ENCODE measurements at places on chromosomes 12 and 14.

GRCh38 chr12:48925304-48926011 lies at the start of gene FKBP11:
TSS of gene FKBP11 (minus strand) at chr12:48925492. CDS start at chr12:48925428, 64 bp downstream.
- DNase-seq, result peak; percentile 34

- DNase-seq, result no peak
These were observed 130.8 kb upstream of the KRR1 start for GRCh38 chr12:75642226-75642625.

GRCh38 chr12:77045183-77045582 lies 20.2 kb downstream of the E2F7 start:
- DNase-seq, result no peak

DNA sequence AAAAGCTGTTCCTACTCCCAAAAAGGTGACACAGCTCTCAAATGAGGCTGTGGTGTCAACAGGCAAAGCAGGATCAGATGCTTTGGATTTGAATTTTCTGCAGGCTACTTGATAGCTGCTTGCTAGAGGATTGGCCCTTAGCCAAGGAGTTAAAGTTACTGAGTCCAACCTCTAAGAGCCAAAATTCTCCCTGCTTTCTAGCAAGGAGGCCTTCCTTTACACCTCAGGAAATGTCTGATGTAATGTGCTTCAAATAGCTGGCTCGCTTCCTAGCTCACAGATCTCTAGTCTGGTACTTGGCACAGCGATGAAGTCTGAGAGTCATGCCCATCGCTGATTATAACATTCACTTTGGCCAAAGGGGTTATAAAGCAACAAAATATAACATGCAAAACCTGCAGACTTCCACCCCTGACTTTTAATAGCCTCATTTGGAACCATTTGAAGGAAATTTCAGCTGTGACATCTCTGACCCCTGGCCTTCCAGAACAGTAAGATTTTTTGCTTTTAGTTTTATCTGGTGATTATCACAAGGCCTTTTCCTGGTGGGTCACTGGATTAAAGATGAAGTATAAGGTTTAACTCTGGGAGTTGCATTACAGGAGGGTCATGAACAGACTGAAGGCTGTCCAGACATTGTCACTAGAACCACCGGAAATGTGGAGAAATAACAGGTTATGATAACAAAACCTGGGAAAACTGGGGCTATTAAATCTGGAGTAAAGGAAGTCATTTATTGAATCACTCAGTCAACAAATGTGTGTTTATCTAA lies 189.7 kb downstream of the EPS8 start:
- no peak for DNase-seq

DNA sequence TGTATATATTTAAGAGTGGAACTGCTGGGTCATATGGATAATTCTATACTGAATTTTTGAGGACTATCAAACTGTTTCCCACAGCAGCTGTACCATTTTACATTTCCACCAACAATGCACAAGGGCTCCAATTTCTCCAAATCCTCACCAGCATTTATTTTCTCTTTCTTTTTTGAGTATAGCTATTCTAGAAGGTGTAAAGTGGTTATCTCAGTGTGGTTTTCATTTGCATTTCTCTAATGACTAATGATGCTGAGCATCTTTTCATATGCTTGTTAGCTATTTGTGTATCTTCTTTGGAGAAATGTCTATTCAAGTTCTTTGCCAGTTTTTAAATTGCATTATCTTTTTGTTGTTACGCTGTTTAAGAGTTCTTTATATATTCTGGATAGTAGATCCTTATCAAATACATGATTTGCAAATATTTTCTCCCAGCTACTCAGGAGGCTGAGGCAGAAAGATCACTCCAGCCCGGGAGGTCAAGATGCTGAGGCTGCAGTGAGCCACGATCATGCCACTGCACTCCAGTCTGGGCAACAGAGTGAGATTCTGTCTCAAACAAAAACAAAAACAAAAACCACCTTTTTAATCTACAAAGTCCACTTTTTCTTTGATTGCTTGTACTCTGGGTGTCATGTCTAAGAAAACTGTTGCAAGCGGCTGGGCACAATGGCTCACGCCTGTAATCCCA lies 32.8 kb downstream of the GTF2A1 start:
- DNase-seq, result no peak
